ENCODE measurements at places on chromosomes 6 and 20.

DNA sequence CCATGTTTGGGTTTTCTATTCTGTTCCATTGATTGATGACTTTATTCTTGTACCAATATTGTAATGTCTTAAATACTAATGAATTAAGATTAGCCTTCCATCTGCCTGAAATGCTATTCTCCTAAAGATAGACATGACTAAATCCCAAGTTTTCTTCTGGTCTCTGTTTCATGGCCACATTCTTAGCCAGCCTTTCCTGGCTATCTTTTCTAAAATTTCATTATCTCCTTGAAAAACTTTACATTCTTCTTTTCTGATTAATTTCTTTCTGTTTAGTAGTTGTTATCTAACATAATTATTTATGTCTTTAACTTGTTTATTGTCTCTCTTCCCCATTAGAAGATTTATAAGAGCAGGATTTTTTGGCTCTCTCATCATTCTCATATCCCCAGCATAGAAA, 4.4 kb upstream of the PRIM2 start:
- DNase-seq = no peak

GRCh38 chr6:113859349-113860180, 2.4 kb downstream of the MARCKS start:
- DNase-seq = no peak

DNA sequence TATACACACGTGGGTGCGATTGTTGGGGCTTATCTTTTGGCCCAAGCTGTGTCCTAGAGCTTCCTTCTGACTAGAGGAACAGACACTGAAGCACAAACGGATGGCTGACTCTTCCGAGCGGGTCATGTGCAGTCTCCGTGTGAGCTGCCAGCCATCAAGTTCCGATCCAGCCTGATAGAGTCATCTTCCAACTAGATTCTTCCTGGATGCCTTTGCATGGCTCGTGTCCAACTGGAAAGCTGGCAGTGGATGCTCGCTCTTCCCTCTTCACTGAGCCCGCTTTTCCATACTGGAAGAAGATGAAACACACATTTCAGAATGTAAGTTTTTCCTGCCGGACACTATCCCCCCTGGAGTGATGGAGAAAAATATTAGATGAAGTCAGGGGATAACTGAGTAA, 148.1 kb downstream of the SCML4 start:
- no peak for DNase-seq

- no peak for DNase-seq
Measured at GRCh38 chr6:40148882-40149573, 214.8 kb upstream of the MOCS1 start.

DNA sequence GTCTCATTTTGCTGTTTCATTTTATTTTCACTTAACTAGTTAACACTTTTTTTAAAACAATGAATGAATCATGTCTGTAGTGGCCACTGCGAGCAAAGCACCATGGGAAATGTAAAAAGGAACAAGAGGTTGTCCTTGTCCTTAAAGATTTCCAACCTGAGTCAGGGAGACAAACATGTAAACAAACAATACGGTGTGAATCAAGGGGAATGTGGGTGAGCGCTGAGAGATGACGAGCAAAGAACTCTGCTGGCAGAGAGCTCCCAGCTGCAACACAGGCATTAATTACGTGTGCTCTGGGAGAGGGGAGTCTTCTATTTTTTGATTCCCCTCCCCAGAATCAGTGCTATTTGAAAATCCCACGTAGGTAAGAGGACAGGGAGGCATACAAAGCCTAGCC, 84.3 kb downstream of the ATXN1 start:
- no peak for DNase-seq

DNA sequence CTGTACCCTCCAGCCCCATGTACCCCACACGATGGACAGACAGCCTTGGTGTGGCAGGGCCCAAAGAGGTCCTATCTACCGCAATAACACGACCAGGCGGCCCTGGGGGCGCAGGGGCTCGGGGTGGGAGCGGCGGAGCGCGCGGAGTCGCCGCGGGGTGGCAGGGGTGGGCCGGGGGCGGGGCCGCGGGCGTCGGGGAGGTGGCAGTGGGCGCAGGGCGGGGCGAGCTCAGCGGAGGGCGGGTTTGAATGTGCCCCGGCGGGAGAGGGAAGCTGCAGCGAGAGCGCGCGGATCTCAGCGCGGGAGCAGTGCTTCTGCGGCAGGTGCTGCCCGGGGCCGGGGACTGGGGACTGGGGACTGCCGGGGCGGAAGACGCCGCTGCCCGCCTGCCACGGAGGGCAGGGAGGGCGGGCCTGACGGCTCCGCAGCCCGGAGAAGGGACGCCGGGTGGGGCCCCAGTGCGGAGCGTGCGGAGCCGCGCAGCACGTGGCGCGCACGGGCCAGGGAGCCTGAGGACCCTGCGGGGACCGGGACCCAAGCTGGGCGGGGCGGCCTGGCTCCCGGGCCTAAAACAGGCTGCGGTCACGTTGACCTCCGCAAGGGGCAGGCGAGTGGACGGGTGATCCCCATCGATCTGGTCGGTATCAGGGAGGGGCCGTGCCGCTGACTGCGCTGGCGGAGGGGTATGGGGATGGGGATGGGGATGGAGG, at the start of gene SLC29A1:
Gene SLC29A1 (plus strand): TSS at position 277 of the 710 bp plus-strand sequence. CDS start 3,719 bp downstream, outside the sequence.
- peak; percentile 80 for DNase-seq

DNA sequence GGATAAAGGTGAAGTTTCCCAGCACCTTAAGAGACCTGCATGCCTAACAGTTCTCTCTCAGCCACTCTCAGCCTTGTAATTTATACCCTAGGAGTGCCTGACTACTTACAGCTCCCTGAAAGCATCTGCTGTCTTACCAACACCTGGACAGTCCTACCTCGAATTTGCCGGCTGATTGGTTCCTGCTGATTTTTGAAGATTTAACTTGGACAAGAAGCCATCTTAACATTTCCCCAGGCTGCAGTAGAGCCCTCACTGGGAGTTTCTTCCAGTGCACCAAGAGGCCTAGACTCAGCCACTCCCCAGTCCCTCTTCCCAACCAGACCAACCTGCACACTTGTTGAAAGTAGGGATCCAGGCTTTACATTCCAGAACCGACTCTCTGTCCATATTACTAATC, 174.5 kb downstream of the LINC00237 start:
- DNase-seq = no peak
